ENCODE measurements at places on chromosomes 13 and 19.

DNA sequence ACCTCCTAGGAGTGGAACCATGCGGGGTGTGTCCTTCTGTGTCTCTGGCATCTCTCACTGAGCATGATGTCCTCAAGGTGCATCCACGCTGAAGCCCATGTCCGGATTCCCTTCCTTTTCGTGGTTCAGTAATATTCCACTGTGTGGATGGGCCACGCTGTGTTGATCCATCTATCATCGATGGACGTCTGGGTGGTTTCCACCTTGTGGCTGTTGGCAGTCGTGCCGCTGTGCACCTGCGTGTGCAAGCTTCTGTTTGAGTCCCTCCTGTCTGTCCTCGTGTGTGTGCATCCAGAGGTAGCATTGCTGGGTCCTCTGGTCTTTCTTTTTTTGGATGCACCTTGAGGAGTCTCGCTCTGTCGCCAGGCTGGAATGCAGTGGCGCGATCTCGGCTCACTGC lies 11.2 kb upstream of the GNA15 start:
- DNase-seq, result no peak

- DNase-seq, result no peak
These were observed 6.1 kb upstream of the ECH1 start for GRCh38 chr19:38837656-38838121.

DNA sequence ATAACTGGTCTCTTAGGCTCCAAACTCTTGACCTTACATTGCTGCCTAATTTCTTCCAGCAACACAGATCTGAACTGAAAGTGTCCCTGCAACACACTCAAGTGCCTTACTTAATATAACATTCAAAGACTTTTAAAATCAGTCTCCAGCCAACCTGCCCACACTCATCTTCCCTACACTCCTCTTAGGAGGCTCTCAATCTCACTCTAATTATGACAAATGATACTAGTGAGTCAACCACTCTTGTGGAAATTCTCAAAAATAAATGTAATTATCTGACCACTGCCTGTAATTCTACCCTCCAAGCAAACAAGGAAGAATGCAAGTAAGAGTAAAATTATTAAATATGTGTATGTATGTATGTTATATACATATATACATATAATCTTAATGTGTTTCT lies 348.1 kb upstream of the MIR17HG start:
- DNase-seq, result no peak

DNA sequence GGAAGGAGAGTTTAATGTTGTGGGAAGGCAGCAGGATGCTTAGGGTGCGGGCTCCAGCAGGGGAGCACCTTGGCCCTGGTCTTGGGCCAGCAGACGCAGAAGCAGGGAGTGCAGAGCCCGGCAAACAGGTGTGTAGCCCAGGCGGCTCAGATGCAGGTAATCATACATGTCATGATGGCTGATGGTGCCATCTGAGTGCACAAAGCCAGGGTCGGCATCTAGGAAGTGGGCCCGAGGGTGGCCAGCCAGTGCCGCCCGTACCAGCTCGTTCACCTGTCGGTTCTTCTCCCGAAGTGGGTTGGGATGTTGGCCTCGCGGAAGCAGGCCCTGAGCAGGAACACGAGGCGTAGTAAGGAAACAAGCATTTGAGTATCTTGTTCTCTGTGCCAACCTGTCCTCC lies 4.9 kb upstream of the PRR19 start:
- DNase-seq, result no peak

DNA sequence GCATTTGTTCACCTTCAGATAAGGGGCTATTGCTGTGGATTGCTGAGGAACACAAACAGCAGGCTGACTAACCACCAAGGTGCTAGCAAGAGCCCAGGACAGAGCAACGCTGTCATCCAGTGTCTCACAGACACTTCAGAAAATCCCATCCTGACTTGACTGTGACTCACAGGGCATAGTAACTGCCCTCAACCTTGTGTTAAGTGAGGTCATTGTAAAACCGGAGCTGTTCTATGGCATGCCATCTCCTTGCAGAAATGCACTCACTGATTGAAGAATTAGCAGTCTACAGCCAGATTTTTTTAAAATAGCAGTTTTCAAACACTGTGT lies 51.1 kb downstream of the TNFRSF19 start:
- no peak for DNase-seq

- DNase-seq, result no peak
These were observed 32.9 kb upstream of the SLC7A9 start for GRCh38 chr19:32902448-32902847.

DNA sequence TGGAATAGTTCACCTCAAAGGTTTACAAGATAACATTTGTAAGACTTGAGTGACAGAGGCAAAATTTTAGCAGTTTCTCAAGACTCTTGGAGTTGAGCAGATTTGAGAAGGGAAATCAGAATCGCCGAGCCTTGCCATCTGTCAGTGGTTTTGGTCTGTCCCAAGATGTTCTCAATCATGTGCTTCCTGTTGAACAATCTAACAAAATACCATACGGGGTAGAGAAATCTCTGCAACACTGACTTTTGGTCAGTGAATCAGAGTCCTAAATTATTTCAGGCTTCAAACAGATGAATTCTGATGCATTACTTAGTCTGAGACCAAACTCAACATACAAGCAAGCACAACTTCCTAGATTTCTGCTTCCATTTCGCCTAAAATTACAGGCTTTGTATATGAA lies 3.8 kb downstream of the KCTD12 start:
- DNase-seq, result no peak

- no peak for DNase-seq
These were observed 210.0 kb upstream of the OBI1 start for GRCh38 chr13:78868991-78869390.

- DNase-seq, result peak; percentile 56
These were observed at the start of gene POMP for GRCh38 chr13:28658796-28659620. TSS of gene POMP (plus strand) at chr13:28659130. CDS start at chr13:28659185, 55 bp downstream.

GRCh38 chr19:11261431-11261970 lies 823 bp downstream of the DOCK6 start:
- no peak for DNase-seq

DNA sequence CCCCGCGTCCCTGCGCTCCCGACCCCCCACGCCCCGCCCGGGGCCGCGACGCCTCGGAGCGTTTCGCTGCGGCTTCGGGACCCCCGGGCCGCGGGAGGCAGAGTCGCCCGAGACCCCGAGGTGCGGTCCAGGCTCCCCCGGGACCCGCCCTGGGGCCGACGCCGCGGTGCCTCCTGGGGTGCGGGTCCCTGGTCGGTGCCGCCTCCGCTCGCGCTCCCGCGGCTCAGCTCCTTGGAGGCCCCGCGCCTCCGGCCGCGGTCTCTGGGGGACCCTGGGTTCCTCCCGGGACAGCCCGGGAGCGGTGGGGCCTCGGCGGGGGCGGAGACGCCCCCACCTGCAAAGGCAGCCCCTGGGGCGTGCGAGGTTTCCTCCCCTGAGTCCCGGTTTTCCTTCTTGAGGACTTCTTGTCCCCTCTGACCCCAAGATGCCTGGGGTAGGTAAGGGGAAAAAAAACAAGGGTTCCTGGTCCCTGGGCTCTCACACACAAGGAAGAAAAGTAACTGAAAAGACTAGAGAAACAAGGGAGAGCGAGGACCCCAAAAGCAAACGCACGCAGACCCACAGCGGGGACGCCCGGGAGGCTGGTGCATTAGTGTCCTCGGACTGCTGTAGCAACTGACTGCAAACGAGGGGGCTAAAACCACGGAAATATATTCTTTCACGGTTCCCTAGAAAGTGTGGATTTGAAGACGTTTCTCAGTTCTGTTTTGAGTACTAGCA lies 740 bp downstream of the ZNF555 start:
- no peak for DNase-seq

DNA sequence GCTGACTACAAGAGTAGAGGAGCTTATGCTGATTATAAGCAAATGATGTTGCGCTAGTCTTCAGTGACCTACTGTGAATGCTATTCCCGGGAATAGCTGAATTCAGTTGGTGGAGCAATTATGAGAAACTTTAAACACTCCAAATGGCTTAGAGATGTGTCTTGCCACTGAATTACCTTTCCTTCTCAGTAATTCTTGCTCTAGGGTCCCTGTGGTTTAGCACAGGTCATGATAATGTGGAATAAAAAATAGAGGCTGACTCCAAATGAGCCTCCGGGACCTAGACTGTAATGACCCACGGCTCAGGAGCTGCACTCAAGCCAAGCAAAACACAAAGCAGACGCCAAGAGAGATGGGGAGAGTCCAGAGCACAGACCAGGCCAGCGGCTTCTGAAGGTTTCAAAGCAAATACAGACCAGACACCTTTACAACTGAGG lies 124.7 kb downstream of the RGCC start:
- no peak for DNase-seq

- no peak for DNase-seq
These were observed 5.1 kb upstream of the GTF3A start for GRCh38 chr13:27419328-27419727.

DNA sequence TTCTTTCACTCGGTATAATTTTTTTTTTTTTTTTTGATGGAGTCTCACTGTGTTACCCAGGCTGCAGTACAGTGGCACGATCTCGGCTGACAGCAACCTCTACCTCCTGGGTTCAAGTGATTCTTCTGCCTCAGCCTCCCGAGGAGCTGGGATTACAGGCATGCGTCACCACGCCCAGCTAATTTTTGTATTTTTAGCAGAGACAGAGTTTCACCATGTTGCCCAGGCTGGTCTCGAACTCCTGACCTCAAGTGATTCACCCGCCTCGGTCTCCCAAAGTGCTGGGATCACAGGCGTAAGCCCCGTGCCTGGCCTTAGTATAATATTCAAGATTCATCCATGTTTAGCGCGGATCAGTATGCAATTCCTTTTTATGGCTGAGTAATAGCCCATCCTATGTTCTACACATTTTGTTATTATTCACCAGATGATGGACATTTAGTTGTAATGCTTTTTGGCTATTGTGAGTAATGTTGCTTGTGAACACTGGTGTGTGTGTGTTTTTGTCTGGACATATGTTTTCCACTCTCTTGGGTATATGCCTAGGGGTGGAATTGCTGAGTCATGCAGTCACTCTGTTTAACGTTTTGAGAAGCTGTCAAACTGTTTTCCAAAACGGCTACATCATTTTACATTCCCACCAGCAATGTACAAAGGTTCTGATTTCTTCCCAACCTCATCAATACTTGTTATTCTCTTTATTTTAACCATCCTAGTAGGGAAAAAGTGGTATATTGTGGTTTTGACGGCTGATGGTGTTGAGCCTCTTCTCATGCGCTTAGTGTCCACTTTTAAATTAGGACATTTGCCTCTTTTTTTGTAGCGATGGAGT lies 22.9 kb downstream of the PLEKHF1 start:
- DNase-seq, result no peak

DNA sequence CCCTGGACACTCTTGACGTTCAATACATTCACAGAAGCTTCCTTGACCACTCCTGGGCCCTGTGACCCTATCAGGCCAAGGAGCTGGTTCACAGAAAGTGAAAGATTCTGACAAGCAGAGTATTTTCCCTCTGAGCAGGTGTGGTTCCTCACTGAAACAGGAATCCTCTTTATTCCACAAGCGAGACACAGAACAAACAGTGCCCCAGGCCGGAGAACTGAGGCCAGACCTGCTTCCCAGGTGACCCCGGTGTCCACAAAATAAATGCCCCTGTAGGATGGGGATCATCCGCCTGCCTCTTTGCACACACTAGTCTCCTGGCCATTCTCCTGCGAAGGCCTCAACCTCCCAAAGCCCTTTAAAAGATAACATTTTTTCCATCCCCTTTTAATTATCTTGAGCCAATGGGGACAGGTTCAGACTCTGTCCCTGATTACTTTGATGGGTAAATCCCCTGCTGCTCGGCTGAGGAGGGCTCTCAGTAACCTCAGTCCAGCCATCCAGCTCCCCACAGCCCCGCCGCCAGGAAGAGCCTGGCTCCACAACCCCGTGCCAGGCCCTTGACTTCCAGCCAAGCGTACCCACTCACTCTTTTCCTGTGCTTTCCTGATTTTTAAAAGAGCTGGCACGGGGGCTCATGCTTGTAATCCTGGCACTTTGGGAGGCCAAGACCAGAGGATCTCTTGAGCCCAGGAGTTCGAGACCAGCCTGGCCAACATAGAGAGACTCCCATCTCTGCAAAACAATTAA lies 129.1 kb downstream of the FOXO1 start:
- peak; percentile 80 for DNase-seq

- no peak for DNase-seq
These were observed 152.5 kb downstream of the IER2 start for GRCh38 chr19:13302526-13303270.

- no peak for DNase-seq
These were observed 890.1 kb upstream of the PCDH20 start for GRCh38 chr13:62305756-62306155.

DNA sequence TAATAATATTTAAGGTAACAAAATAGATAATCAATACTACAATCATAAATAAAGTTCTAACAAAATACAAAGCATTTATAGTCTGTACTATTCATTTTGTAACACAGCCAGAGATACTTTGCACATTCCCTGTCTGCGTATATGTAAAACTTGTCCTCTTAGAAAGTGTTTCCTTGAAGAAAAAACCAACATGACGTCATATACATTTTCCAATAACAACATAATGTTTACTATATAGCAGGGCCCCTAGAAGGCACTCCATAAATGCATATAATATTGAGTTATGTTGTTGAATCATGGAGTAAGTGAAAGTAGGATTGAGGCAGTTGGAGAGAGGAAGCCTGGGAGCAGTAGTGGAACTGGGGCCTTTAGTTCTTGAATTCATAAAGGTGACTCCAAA lies 371.4 kb upstream of the HTR2A start:
- DNase-seq, result no peak

GRCh38 chr19:43485951-43486350 lies 18.6 kb downstream of the PHLDB3 start:
- DNase-seq, result no peak

- DNase-seq, result no peak
These were observed 65.4 kb downstream of the KL start for GRCh38 chr13:33081666-33082065.

- no peak for DNase-seq
These were observed 53.6 kb downstream of the SMARCA4 start for GRCh38 chr19:11014403-11014911.

DNA sequence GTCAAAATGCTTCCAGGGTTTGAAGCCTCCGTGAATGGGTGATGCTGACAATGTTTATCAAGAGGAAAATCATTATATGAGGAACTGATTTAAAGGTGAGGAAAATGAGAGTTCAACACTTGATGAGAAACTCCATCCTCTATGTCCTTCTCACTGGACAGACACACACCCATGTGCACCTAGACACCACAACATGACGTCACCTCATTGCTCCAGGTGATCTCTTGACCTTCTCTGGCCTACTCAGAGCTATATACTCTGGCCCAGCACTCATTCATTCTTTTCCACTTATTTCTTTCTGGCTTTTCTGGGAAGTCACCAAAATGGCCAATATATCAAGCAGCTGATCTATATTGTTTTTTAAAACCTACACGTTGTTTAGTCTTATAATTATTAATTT lies 778.7 kb upstream of the PCDH20 start:
- no peak for DNase-seq

- DNase-seq, result no peak
These were observed 8.2 kb upstream of the PCDH9 start for GRCh38 chr13:67238277-67238859.

DNA sequence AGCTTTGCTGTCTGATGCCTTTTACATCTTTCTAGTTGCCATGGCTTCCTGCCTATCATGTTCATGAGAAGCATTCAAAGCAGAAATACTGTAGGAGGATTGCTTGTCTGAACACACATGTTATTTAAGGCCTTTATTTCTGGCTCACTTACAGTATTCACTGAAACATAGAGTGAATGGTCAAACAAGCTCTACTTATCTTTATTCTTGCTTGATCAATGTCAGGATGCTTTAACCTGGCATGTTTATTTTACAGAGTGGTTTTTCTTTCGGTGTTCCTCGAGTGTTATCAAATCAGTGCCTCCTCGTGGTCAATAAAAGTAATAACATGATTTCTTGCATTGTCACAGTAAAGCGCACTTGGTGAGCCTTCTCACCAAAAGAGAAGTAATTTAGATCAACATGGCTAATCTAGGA lies 73.5 kb upstream of the PCDH17 start:
- DNase-seq, result no peak

GRCh38 chr19:19192910-19193423 lies 909 bp downstream of the RFXANK start:
- DNase-seq, result peak; percentile 29

All from DMS79 treated with DMSO at 0.1 percent for 48 hours (cell line).